ENCODE measurements at places on chromosomes 7 and 10.

DNA sequence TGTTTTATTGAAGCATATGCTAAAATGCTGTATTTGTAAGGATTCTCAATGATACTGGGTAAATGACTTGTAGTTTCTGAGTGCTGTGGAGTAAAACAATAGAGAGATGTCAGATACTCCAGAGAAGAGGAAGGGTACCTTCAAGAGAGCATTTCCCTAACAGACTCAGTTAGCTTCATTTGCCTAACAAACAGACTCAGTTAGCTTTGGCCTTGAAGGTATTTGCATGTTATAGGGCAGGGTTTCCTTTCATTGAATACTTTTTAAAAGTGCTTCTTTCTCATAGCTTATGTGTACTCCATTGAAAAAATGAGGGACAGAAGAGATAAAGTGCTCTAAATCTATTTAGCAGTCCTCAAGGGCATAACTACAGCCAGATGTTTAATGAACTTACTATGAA lies 101.8 kb downstream of the CHN2 start:
- ATAC-seq, result no peak

- ATAC-seq, result no peak
Measured at GRCh38 chr7:108824840-108825580, 255.3 kb downstream of the DNAJB9 start.

- ATAC-seq, result no peak
Measured at GRCh38 chr7:33680682-33681081, 224.7 kb upstream of the BMPER start.

DNA sequence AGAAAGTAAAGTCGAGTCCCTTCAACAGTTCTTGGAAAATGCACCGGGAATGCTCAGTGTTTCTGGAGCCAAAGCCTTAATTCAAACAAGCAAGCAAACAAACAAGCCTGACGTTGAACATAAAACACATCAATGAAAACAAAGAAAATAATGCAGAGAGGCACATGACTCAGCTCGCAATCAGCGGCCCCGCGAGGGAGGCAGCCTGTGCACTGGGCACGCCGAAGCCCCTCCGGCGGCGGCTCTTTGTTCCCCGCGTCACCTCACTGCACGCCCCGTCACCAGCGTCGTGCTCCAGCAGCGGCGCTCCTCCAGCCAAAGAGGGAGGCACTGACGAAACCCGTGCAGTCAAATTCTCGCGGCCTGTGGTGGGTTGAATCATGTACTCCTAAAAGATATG lies 151.5 kb downstream of the DNAJB6 start:
- ATAC-seq, result no peak

- no peak for ATAC-seq
Measured at GRCh38 chr10:130902929-130903328, 408.6 kb downstream of the TCERG1L start.

GRCh38 chr10:76729841-76730487 lies 907.6 kb downstream of the KCNMA1 start:
- ATAC-seq, result no peak

DNA sequence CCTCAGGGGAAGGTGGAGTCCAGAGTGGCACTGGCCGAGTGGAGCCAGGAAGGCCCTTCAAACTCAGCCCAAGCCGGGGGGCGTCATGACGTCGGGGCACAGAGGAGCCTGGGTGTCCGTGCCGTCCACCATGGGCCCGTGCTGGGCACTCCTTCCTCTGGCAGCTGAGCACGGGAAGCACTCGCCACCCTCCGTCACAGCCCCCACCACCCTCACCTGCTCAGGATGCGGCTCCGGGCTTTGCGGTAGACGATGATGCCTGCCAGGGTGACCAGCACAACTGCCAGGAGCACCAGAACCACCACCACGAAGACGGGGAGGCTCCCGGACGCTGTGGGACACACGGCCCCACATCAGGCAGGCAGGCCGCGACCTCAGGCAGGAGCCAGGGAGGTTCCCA lies 8.1 kb downstream of the ADAM8 start:
- ATAC-seq, result no peak

DNA sequence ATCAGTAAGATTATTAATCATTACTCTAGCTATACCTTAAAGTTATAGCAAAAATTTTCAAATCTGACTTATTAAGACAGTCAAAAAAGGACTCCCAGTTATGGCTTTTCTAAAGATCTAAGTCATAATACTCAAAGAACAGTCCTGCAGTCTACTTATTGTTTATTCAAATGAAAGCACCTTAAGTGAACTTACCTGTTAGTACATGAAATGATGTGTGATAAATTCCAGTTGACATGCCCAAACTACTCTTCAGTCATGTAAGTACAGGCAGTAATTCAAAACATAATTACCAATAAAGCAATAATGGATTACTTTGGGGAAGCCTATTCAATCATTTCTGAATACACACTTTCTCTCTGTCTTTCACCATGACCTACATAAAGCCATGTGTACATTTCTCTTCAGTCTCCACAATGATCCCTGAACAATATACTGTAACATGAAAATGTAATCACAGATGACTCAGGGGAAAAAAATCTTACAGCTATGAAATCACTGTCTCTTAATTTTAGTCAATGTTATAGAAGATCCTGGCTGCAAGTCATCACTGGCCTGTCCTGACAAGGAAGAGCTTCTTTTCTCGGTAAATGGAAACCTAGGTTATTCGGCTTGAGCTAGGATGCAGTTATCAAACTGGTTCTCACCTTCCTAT lies 420.7 kb upstream of the LRRTM3 start:
- ATAC-seq, result no peak

DNA sequence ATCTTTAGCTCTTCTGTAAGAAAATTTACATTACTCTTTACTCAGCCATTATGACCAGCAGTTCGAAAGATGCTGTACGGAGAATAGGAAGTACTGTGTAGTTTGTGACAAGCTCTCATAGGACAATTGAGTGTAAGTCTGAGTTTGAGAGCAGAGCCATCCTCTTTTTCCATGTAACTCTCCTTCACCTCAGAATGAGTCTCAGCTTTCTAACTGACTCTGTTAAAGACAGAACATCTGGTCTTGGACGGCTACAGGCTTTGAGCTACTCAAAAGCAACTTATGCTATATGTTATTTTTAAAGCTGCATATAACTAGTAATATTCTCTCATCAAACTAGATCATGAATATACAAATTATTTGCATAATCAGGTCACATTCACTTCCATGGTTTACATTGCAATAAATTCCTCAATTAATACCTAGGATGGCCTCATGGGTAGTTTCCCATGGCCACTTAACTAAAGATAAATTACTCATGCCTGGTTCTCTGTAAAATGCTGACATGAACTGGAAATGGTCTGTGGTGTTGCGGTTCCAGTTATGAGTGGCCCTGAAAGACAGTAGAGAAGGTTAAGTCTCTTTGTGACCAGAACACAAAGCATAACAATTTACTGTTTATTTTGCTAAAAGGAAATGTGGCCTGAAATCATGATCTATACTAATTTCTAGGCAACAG lies 358.7 kb downstream of the PHF14 start:
- peak; percentile 78 for ATAC-seq

DNA sequence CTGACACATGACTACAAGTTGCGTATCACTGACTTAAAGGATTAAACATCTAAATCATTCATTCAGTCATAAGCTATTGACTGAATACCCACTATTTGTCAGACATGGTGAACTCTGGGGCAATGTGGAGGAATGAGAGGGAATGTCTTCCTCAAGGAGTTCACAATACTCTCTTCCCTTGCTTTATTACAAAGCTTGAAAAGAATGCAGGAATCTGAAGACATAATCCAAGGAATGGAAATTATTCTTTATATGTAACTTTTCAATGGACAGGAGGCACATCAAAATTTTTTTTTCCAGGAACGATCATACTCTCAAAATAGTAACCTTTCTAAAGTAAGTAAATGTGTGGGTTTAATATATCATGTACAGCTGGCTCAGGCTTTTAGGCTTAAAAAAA lies 111.9 kb downstream of the ATXN7L1 start:
- ATAC-seq, result no peak

DNA sequence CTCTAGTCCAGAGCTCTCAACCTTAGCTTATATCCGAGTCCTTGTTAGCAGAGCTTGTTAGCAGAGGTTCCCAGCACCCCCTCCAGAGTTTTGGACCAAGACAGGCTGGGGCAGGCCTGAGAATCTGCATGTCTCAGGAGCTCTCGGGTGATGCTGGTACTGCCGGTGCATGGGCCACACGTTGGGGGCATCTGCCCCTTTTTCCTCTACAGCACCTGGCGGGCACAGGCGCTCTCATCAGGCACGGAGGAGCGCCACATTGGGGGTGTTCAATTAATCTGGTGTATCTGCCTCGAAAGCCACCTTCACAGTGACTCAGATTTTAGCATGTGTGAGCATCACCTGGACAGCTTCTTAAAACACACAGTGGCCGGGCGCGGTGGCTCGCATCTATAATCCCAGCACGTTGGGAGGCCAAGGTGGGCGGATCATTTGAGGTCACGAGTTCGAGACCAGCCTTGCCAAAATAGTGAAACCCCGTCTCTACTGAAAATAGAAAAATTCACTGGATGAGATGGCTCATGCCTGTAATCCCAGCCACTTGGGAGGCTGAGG lies 117.7 kb downstream of the ELFN1 start:
- ATAC-seq, result no peak

- no peak for ATAC-seq
Measured at GRCh38 chr10:96377816-96378294, 19.1 kb upstream of the OPALIN start.

DNA sequence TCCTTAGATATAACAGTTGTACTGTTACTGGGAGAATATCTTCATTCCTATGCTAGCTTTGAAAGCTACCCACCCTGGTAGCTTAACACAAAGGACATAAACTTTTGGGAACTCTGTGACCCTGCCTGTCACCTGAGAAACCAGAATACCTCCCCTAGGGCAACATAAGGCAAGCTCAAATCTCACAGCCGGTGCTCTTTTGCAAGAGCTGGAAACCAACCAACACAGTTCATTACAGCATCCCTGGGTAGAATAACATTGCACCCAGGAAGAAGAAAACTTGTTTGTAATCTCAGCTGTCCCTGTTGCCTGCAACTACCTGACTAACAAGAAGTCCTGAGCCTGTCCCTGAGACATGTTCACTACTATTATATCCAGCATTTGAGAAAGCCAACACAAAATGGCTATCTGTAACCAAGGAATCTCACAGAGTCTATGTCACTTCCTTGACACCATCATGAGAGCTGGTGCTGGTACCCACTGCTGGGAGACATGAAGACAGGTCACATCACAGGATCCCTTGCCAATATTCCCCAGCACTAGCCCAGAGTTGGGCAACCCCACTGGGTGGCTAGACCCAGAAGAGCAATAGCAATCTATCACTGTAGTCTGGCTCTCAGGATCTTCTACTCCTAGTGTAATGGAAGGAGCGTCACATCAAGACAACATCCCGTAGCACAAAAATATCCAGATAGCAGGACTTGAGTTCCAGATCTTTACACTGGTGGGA lies 31.3 kb downstream of the AKR1C3 start:
- no peak for ATAC-seq

DNA sequence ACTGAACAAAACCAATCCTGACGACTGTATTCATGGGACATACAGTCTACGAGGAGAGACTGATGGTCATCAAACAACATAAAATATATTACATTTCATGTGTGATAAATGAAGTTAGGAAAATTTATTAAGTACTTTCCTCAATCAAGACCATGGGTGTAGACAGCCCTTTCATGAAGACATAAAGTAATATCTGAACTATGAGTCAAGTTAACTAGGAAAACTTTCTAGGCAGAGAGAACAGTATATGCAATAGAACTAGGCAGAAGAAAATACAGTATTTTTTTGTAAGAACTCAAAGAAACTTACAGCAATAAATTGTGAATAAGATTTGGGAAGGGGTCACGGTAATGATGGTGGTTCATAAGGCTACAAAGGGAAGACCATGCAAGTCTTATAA lies 112.8 kb downstream of the JMJD1C start:
- peak; percentile 56 for ATAC-seq

DNA sequence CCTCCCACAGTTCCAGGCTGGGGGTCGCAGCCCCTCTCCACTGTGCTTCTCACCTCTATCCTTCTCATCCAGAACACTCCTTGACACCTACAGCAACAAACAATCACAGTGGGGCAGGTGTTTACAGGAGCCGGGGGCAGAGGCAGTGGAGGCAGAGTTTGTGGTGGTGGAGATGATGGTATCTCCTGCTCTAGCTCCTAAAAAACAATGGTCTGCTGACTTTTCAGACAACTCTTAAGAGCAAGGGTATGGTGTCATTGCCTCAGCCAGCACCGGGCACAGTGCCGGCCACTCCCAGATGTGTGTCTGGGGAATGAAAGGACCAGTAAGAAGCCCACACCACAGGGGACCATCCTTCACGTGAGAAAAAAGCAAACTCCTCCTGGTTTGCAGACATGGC lies 36.3 kb upstream of the ANTXRL start:
- no peak for ATAC-seq

Data from activated T-helper 17 cell treated with anti-CD3 and anti-CD28 coated beads, Interleukin-2, amount 50 U/mL, for 72 hours (primary cell).